ENCODE measurements at places on chromosomes 1 and 21.

- DNase-seq: peak; percentile 33
These were observed 2.7 kb upstream of the RAD54L start for GRCh38 chr1:46244656-46245371.

DNA sequence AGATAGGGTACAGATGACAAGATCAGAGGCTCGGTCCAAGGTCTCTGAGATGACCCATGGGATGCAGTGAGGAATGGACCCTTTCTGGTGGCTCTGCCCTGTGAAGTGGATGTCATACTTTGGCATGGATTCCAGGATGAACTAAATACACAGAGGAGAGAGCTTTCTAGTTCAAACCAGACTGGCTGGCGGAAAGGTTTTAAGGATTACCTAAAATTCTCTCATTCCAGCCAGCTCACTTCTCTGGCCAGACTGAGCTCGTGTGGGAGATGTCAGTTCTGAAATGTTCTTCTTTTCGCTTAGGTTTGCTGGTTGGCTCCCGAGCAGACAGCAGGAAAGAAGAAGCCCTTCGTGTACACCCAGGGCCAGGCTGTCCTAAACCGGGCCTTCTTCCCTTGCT, 6.2 kb downstream of the RNPEP start:
- DNase-seq: no peak

- DNase-seq: no peak
These were observed 53.8 kb upstream of the HPDL start for GRCh38 chr1:45272913-45273371.

DNA sequence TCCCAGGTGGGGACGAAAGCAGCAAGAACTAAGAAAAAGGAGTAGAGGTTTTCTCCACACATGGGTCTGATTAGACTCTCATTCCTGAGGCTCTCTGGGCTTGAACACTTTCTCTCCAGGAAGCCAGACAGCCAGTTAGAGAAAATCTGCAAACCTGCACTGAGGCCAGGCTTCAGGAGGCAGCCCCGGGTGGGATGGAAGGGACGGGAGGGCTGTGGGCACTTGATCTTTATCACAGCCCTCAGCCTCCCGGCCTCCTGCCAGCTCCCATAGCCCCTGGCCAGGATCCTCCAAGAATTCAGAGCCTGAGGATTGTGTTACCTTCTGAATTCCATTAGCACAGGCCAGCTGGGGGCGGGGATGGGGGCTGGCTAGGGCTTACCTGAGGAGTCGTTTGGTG, 40.1 kb downstream of the SERTAD4 start:
- no peak for DNase-seq

DNA sequence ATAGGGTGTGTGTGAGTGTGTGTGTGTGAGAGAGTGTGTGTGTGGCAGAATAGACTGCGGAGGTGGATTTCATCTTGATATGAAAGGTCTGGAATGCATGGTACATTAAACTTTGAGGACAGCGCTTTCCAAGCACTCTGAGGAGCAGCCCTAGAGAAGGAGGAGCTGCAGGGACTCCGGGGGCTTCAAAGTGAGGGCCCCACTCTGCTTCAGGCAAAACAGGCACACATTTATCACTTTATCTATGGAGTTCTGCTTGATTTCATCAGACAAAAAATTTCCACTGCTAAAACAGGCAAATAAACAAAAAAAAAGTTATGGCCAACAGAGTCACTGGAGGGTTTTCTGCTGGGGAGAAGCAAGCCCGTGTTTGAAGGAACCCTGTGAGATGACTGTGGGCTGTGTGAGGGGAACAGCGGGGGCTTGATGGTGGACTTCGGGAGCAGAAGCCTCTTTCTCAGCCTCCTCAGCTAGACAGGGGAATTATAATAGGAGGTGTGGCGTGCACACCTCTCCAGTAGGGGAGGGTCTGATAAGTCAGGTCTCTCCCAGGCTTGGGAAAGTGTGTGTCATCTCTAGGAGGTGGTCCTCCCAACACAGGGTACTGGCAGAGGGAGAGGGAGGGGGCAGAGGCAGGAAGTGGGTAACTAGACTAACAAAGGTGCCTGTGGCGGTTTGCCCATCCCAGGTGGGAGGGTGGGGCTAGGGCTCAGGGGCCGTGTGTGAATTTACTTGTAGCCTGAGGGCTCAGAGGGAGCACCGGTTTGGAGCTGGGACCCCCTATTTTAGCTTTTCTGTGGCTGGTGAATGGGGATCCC, 18.3 kb upstream of the HDAC1 start:
- DNase-seq: peak; percentile 46

- no peak for DNase-seq
These were observed 19.4 kb downstream of the PGM1 start for GRCh38 chr1:63612564-63612963.

DNA sequence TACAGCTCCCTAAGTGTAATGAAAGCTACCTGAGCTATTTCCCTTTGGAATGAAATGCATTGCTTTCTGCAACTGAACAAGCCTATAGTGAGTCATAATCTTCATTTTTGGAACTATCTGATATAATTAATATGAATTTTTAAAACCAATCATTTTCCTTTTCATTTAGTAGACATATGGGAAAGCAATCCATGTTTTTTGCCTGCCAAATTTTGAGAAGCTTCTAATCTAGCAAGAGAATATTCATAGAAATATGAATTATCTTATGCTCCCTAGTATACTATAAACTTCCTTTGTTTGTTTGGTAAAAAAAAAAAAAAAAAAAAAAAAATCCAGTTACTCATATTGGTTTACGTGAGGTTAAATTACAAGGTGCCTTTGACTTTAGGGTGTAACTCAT, 68.3 kb downstream of the PLPPR4 start:
- DNase-seq: no peak

DNA sequence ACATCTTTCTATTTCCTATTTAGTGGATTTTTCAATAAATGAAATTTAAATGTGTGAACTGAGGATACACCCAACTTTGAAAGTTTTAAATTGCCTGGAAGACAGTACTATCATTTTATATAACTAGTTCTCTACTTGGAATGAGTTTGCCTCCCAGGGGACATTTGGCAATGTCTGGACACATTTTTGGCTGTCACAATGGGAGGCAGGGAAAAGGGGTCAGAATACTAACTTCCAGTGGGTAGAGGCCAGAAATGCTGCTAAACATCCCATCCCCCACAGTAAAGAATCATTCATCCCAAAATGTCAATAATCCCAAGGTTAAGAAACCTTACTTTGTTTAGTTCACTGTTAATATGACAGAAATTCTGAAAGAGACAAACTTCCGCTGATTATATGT, 13.2 kb upstream of the NRAS start:
- DNase-seq: no peak

GRCh38 chr1:160068225-160068624, 1.7 kb downstream of the KCNJ10 start:
- no peak for DNase-seq

DNA sequence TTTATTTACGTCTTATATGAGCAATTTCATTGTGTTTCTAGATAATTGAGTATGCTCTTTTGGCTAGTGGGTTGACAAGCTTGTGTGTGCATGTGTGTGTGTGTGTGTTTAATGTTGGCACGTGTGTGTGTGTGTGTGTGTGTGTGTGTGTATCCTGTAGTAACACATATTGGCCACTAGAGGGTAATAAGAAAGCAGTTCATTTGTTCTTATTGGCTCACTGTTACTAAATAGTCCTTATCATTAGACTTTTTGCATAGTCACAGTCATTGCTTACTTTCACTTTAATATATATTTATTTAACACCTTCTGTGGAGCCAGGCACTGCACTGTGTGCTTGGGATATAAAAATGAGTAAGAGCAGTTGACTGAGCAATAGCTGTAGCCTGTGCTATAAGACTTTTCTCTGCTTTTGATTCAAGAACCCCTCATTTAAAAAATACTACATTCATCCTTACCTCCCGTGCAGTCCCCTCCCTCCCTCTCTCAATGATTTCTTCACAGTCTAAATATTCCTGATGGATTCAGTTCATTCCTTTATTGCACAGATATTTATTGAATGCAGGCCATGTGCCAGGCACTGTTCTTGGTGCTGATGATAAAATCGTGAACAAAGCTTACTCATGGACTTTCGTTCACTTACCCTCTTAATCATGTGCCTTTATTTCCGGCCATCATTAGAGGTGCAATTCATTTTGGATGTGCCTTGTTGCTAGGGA, 96.7 kb downstream of the DYRK1A start:
- DNase-seq: peak; percentile 72

GRCh38 chr1:223810586-223810985, 35.2 kb downstream of the TP53BP2 start:
- no peak for DNase-seq

GRCh38 chr1:169309178-169310166, 58.1 kb downstream of the NME7 start:
- no peak for DNase-seq

DNA sequence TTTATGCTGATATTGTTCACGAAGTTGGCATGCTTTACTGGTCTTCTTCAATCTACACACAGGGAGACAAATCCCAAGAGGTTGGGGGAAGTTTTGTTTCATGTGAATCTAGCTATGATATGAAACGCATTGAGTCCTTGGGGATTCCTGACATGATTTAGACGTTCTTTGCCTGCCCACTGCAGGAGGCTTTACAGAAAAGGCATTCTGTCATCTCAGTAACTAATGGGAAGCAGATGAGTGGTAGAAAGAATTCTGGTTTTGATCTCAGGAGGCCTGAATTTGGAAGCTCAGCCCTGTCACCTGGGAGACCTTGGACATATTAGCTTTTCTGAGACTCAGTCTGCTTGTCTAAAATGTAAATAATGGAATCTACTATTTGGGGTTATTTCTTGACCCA, 383.0 kb upstream of the NFIA start:
- DNase-seq: no peak

GRCh38 chr1:65581119-65581518, 160.7 kb downstream of the LEPR start:
- DNase-seq: peak; percentile 6

DNA sequence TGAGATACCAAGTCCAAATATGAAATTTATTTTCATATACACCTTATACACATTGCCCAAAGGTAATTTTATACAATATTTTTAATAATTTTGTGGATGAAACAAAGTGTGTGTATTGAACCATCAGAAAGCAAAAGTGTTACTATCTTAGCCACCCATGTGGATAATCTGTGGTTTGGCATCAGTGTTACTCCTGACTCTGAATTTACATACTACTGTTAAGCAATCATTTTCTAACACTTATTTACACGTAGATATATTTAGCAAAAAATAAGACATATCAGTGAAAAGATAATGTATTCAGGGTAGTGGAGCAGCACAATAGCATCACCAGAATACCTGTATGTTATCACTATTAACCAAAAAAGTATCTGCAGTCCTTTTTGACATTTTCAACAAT, 23.8 kb downstream of the DENND2D start:
- DNase-seq: no peak

- DNase-seq: no peak
These were observed 6.3 kb upstream of the CTTNBP2NL start for GRCh38 chr1:112389689-112390088.

DNA sequence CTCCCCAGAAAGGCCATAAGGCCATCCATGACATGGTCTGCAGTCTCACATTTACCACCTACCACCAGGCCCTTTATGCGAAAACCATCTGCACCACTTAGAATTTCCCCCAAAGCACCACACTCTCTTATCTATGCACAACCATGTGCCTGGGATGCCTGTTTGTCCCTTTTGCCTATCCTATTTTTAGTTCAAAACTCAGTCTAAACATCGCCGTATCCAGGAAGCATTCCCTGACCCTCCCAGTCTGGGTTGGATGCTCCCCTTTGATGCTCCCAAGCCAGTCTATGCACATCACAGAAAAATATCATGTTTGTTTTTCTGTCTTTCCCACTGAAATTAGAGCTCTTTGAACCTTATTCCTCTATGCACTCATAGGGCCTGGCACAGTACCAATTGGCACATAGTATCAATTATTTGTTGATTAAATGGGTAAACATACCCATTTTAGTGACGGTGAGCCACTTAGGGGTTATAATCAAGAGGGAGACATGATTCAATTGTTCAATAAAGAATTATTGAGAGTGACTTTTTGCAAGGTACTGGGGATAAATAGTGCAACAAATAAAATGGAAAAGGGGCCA, 6.7 kb downstream of the MPL start:
- DNase-seq: no peak

DNA sequence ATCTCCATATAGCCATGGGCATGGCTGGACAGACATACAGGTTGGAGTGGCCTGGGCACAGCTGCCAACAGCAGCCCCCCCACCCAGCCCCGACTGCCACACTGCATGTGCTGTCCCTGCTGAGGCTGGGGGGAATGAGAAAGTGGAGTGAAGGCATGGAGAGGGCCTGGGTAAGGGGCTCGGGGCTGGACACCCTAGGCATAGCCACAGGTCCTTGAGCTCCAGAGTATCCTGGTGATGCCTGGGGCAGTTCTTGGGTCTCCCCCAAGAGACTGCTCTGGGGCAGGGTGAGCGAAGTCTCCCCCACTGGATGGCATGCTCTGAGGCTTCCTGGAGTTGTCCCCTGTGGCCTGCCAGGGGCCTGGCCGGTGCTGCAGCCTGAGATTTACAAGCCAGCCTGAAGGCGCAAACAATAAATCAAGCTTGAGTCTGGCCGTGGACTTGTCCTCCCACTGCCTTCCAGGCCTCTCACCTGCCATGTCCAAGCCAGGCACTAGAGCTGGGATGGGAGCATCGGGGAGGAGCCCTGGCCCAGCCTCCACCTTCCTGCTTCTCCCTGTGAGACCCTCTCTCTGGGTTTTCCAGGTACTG, 53.6 kb downstream of the FOXO6 start:
- DNase-seq: no peak

DNA sequence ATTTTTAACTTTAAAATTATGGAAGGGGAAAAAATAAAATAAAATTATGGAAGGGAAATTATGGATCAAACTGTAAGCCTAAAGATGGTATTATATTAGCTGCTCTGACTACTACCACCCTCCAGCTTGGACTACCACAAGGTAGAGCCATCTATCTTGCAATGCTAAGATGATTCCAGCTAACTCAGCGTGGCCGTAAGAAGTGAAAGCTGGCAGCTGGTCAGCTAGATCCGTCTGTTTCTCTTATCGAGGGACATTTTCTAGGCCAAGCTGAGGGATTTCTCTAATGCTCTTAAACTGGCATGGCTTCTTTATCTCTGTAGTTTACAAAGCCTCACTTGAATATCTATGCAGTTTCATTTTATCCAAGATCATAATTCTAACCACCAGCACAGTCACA, 31.5 kb downstream of the LYST start:
- peak; percentile 45 for DNase-seq

GRCh38 chr1:207029701-207030521, 2.6 kb downstream of the C1orf116 start:
- DNase-seq: no peak

- DNase-seq: no peak
These were observed 212.9 kb downstream of the HIVEP3 start for GRCh38 chr1:41705798-41706197.

GRCh38 chr1:245363461-245364200, 208.8 kb downstream of the KIF26B start:
- DNase-seq: no peak

GRCh38 chr1:62590255-62590969, 6.9 kb upstream of the ANGPTL3 start:
- DNase-seq: no peak

GRCh38 chr1:236113324-236114032, 28.9 kb upstream of the GPR137B start:
- DNase-seq: no peak

- DNase-seq: peak; percentile 3
These were observed 15.8 kb upstream of the RNF223 start for GRCh38 chr1:1089731-1090423.
